ENCODE measurements at places on chromosomes 12 and 14.

DNA sequence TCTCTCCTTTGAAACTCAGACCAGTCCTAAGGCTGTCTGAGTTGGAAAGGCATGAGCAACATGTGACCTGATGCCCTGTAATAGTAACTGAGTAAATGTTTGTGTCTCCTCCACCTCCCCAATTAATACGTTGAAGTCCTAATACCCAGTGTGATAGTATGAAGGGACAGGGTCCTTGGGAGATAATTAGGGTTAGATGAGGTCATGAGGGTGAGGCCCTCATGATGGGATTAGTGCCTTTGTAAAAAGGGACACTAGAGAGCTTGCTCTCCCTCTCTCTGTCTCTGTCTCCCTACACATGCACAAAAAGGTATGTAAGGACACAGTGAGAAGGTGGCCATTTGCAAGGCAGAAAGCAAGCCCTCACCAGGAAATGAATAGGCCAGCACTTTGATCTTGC lies 18.1 kb upstream of the KIF21A start:
- no peak for DNase-seq

- no peak for DNase-seq
Observed at GRCh38 chr12:109824731-109825130, 8.5 kb downstream of the TRPV4 start.

- DNase-seq = no peak
Observed at GRCh38 chr14:86203843-86204242, 673.9 kb downstream of the FLRT2 start.

DNA sequence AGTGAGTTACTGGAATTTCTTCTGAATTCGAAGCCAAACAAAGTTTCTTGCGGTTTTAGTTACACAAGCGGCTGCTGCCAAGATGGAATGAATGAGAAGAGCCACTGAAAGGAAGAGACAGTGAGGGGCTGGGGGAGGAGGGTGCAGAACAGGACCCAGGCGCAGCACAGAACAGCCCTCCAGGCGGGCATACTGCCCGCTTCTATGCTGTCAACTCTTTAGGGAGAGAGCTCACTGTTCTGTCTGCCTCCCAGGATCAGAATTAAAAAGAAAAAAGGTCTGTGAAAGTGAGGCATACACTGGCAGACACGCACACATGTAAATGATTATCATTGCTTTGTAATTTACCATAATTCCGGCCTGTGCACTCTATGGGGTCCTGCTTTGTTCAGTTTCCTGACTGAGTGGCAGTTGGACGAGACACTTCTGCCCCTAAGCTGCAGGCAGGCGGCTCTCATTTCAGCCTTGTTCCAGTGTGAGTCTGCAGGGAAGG lies 231.6 kb downstream of the CACNA1C start:
- no peak for DNase-seq

GRCh38 chr12:131092901-131093603 lies 139.3 kb downstream of the ADGRD1 start:
- DNase-seq = no peak

- peak; percentile 64 for DNase-seq
Observed at GRCh38 chr12:55072083-55072482, 52.3 kb downstream of the NEUROD4 start.

- DNase-seq = no peak
Observed at GRCh38 chr12:107374161-107374840, 281.0 kb upstream of the CRY1 start.

GRCh38 chr14:61444215-61444768 lies 122.9 kb downstream of the PRKCH start:
- peak; percentile 28 for DNase-seq

GRCh38 chr12:95182868-95183415 lies 34.3 kb downstream of the FGD6 start:
- no peak for DNase-seq

DNA sequence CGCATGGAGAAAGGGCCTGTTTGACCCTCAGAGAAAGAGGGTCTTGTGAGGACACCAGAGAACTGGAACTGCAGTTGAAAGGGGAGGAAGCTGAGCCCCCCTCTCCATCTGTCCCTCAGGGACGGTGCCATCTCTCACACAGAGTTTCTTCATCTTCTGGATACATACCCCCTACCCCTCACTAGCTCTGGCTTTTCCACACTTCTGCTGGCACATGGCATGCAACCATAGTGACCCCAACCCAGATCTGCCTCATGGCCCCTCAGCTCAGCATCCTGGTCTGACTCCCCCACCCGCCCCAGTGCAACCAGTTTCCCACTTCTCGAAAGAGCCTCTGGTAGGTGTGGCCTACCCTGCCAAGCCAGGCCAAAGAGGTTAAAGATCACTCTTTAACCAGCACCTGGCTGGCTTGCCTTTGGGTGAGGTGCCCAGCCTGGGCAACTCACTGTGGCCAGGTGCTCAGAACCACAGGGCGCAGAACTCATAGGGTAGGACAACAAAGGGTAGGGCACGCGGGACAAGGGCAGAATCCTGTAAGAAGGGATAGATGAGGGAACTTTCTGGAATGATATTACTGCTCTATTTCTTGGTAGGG lies 25.8 kb downstream of the GALNT16 start:
- DNase-seq = no peak

DNA sequence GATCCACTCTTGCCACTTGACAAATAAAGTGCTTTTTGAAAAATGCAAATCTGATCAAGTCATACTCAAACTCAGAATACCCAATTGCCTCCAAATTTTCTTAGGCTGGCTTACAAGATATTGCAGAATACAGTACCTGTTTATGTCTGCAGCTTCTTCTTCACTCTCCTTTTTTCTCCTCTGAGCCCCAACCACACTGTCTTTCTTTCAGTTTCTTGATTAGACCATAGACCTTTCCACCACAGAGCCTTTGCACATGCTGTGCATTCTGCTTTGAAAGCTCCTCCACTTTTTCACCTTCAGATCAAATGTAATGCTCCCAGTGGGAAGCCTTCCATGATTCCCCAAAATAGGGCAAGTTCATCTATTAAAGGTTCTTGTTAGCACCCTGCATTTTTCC lies 13.9 kb upstream of the GYS2 start:
- no peak for DNase-seq

DNA sequence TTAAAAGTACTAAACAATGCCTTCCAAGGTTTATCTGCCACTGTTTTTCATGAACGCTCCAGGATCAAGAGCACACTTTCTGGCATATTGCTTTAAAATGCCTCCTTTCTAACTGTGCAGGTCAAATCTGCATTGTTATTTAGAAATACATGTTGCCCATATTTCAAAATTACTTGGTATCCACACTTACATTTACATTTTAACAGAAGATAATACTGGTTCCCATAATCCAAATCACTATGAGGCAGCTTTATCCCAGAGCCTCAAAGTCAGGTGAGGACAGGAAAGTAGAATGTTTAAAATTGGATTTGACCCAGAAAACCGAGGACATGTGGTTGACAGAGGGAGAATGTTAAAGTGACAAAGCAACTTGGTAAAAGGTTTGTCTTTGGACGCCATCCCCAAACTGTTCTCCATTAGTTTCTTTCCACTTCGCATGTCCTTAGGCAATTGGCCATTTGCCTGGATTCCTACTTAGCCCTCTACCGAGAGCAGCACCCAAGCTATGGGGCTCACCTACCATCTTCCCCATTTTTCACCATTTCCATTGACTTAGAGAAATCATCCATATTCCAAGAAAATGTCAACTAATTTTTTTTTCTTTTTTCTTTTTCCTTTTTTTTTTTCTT lies 353.0 kb downstream of the PAWR start:
- no peak for DNase-seq

GRCh38 chr14:61368114-61368710 lies 46.8 kb downstream of the PRKCH start:
- no peak for DNase-seq

GRCh38 chr12:27826076-27826475 lies 46.0 kb upstream of the MANSC4 start:
- no peak for DNase-seq

DNA sequence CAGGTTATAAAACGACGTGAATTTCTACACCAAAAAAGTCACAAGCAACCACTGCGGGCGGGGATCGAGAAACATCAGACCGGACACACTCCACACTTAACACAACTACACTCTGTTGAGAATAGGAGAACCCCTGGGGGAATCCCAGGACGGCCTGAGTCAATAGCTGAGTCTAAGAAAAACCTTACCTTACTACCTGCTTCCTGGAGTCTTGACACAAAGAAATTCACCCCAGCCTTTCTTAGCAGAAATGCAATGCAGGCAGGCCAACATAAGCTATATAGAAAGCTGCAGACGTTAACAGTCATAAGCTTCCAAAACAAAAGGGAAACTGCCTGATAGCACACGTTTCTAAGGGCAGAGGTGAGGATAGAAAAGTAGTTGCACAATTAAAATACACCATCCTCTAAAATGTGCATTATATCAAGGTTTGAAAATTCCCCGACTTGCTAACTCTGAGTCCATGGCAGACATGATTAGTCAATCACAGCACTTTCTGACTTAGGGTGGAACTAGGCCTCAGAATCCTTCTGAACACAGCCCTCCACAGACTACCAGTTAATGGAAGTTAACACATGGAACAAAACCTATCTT lies 68.0 kb downstream of the CCDC88C start:
- peak; percentile 44 for DNase-seq

DNA sequence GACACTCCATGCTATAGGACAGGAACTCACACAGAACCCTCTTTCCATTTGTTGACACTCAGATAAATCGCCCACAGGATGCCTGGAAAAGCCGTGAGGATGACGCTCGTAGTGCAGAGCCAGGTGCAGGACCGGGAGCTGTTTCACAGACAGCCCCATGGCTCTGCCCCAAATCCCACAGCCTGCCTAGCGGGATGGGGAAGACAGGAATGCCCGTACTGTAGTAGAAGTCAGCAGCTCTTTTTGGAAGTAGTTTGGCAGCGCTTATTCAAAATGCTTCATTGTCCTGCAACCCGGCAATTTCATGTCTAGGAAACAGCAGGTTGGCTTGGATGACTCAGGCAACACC lies 41.6 kb downstream of the JAG2 start:
- no peak for DNase-seq

- no peak for DNase-seq
Observed at GRCh38 chr14:33618361-33619105, 332.3 kb downstream of the EGLN3 start.

DNA sequence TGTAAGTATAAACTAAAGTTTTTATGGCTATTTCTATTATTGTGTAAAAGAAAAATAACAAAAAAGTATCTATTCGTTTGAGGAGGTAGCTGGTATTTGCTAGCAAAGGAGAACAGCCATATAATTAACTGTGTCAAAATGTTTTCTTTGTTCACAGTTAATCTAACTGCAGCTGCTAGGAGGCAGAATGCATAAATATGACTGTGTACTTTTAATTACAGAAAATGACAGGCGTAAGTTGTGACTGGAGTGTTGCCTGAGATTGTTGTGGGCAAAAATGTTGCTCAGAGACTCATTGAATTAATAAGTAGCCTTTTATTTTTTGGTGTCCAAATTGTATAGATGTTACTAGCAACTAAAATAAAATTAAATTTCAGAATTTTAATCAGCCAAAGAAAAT lies 33.5 kb downstream of the PTPRO start:
- DNase-seq = no peak

- no peak for DNase-seq
Observed at GRCh38 chr12:89723276-89723675, 14.6 kb upstream of the ATP2B1 start.

- DNase-seq = no peak
Observed at GRCh38 chr14:38129705-38130104, 78.0 kb upstream of the SSTR1 start.

DNA sequence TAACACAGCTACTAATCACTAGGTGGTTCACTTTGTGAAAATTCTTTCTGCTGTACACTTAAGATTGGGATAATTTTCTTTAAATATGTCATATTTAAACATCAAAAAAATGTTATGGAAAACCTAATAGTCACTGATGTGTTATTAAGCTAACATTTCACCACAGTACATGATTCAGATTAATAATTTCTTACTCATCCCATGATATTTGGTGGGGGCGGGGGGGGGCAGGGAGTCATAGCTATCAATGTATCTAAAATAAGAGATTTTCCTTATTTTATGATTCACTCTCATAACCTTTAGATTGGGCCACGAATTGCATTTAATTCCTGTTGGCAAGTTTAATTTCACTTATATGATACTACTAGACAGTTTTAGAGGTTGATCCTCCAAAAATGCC lies 88.8 kb downstream of the KCNH5 start:
- no peak for DNase-seq

GRCh38 chr14:72745546-72745945 lies 148.4 kb downstream of the DPF3 start:
- DNase-seq = no peak

GRCh38 chr12:20590570-20590969 lies 104.6 kb upstream of the SLCO1C1 start:
- no peak for DNase-seq
